Endothelial cell (in vitro differentiated cells): ENCODE measurements at places on chromosomes 5 and 9.

DNA sequence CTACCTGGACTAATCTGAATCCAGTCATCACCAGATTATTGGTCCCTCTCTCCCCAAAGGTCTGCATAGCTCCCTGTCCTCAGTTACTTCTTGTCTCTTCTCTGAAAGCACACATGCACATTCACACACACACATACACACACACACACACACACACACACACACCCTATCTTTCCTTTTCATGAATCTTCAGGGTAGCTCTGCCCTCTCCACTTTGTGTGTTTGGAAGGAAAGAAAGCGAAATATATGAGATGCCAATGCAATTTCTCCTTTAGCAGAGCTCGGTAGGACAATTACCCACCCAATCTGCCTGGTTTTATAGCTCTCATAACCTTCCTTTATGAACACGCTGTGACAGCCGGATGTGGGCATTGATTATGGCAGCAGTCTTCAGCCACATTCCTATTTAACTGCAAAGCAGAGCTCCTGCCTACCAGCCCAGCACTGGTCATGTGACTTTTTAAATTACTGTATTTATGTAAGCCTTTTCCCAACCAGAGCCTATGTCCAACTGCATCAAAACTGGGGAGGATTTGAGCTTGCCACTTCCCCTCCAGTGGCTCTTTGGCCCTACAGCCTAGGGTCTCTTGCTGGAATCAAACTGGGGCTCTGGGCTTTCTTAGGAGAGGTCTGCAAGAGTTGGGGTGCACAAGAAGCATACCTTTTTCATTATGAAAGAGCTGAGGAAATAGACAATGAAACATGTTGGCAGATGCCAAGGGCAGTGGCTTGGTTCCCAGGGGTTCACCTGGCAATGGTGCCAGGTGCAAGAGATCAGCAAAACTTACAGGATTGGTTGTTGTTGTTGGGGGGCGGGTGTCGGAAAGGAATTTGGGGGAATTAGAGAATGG is 20.8 kb upstream of the MATR3 start:
- no peak for DNase-seq

DNA sequence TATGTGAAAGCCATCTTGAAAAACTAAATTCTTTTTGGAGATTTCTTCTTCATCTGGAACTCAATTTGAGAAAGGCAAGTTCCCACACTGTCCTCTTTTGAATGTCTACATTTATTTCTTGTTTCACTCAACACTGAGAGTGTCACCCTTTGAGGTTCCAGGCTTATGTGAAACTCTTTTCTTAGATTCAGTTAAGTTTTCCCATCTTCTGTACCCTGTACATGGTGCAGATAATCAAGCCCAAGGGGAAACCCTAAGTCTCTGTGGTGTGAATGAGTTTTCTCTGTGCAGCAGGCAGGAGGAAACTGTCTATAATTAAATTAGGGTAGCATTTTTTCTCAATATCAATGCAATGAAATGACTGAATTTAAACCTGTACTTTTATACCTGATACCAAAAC is 72.3 kb upstream of the PRLR start:
- DNase-seq: no peak

- DNase-seq: no peak
Measured at GRCh38 chr5:119284031-119284430, 71.8 kb upstream of the TNFAIP8 start.

DNA sequence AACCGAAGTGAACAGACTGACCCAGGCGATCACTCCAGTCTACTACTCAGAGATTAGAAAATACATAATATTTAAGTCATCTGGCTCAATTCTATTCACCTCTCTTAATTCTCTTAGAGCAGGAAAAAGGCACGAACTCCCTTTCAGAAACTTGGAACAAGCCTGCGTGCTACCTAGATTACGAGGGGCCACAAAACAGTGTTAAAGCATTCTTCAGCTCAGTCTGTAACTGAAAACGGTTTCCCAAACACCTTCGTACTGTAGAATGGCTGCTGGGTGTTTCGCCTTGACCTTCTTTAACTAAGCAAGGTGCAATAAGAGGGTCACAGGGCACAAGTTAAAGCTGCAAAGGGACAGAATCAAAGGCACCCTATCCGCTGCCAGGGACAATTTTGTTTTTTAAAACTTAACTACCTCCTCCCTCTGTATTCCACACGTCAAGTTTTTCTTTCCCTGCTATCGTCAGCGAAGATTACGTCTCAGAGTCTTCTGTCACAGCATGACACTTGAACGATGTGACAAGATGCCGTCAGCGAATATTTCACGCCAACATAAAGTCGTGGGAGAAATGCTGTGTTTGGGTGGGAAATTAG is 687 bp downstream of the LYSMD3 start:
- no peak for DNase-seq

DNA sequence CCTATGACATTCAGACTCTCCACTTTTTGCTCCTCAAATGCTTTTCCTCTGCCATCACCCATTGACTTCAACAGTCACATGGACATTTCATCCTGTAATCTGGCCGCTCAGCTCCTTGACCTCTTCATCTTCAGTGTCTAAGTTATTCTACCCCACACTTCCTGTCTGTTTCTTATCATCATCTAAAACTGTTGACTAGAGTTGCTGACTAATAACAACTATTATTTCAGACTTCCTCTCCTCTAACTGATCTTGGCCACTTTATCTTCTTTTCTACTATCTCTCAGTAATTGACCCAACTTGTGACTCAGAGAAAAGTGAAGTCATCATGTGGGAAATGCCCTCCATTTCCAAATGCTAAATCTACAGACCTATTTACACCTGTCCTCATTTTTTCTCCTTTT is 254.7 kb upstream of the TRPC7 start:
- no peak for DNase-seq

- no peak for DNase-seq
Measured at GRCh38 chr5:142143878-142144277, 35.3 kb downstream of the NDFIP1 start.

- DNase-seq: no peak
Measured at GRCh38 chr5:149429839-149430721, 51.0 kb upstream of the IL17B start.

GRCh38 chr9:3836011-3836410 is 310.2 kb upstream of the RFX3 start:
- no peak for DNase-seq

DNA sequence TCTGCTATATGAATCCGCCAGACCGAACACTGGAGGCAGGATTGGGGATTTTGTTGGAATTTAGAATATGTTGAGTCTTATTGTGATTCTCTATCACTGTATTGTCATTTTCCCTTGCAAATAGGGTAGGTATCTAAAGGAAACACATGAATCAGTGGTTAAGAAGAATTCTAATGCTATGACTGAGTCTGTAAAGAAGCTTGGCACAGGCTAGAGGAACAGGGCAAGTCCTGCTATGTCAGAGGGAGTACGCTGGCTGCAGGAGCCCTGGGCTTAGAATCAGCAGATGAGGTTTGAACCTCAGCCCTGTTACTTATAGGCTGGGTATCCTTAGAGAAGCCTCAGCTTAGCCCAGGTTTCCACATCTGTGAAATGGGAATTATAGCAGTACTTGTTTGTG is 198.1 kb downstream of the NR3C1 start:
- no peak for DNase-seq

DNA sequence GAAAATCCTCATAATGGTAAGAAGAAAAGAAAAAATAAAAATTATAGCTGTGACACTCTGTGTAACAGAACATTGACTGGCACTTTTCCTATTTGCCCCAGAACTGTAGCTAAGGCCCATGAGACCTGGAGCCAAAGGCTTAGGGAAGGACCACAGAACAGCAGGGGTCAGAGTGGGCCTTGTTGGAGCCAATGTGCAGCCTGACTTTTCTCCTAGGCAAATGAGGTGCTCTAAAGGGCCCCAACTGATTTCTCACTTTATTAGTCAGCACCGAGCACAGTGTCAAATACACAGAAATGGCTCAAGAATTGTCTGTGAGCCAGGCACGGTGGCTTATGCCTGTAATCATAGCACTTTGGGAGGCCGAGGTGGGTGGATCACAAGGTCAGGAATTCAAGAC is 4.0 kb upstream of the MEGF9 start:
- DNase-seq: no peak

DNA sequence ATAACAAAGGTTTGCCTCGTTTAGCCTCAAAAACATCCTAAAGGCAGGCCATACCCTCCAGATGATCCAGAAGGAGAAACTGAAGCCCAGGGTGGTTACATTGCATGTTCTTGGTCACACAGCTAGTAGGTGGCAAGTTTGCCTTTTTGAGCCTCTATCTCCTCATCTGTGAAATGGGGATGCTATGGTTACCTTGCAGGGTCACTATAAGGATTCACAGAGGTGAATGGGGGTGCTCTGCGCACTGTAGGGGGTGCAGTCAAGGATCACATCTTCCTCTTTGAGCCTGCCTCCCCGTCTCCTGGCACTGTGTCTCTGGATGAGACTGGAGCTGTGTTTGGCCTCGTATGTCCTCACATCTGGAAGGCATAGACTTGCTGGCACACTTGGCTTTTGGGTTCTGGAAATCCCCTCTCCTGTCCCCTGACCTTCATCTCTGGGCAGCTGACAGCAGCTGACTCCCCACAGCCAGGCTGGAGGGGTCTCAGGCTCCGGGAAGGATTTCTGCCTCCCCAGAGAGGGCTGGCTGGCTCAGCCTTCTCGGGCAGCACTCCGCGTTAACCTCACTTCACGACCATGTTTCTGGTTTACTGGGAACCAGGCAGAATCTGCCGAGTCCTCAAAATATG is 167.7 kb downstream of the RGS3 start:
- no peak for DNase-seq

DNA sequence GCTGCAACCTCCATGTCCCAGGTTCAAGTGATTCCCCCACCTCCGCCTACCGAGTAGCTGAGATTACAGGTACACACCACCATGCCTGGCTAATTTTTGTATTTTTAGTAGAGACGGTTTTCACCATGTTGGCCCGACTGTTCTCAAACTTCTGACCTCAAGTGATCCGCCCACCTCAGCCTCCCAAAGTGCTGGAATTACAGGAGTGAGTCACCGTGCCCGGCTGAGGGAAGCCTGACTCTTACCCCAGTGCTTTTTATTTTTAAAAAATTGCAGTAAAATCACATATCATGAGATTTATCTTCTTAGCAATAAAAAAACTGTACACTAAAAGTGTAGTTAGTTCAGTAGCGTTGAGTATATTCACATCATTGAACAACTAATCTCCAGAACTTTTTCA is 105.3 kb downstream of the SLIT3 start:
- no peak for DNase-seq

GRCh38 chr5:180389252-180390101 is 36.3 kb upstream of the GFPT2 start:
- DNase-seq: no peak

DNA sequence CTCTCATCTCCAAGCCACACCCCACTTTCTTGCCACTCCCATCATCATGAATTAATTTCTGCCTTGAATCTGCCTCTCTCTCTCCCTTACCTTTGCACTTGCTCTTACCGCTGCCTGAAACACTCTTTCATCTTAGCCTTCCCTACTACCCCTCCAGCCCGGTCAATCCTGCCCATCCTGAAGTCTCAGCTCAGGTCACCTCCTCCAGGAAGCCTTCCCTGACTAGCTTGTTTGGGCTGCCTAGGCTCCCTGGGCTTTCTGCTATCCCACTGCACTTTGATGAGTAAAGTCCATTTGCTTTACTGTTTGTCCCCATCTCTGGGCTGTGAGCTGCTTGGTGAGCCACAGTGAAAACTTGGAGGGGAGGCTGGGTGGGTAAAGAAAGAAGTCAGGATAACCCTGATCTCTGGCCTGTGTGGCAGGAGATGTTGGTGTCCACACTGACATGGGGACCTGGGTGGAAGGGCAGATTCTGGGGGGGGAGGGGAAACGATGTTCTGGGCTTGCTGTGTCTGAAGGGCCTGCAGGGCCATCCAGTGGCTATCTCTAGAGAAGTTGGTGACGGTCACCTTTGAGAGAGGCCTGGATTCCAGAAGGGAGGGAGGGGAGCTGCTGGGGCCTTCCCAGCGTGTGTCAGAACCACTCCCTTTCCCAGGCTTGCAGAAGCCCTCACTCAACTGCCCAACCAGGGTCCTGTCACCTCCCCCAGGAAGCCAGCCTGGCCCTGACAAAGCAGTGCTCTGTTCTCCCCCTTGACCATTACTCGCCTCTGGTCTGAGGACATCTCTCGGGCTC is 75.0 kb upstream of the DAB2IP start:
- DNase-seq: no peak

DNA sequence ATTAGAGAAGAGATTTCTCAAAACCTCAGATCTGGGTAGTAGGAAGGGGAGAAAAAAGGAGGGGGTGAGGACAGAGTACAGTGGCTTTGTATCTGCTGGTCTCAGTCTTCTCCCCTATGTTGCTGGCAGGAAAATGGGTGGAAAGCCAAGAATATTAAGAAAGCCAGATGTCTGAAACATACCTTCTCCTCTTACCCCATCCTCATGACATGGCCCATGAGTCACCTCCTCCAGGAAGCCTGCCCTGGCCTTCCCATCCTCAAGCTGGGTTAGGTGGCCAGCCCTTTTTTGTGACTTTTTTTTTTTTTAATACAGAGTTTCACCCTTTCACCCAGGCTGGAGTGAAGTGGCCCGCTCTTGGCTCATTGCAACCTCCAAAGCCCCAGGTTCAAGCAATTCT is 61.8 kb downstream of the ABCA1 start:
- no peak for DNase-seq

DNA sequence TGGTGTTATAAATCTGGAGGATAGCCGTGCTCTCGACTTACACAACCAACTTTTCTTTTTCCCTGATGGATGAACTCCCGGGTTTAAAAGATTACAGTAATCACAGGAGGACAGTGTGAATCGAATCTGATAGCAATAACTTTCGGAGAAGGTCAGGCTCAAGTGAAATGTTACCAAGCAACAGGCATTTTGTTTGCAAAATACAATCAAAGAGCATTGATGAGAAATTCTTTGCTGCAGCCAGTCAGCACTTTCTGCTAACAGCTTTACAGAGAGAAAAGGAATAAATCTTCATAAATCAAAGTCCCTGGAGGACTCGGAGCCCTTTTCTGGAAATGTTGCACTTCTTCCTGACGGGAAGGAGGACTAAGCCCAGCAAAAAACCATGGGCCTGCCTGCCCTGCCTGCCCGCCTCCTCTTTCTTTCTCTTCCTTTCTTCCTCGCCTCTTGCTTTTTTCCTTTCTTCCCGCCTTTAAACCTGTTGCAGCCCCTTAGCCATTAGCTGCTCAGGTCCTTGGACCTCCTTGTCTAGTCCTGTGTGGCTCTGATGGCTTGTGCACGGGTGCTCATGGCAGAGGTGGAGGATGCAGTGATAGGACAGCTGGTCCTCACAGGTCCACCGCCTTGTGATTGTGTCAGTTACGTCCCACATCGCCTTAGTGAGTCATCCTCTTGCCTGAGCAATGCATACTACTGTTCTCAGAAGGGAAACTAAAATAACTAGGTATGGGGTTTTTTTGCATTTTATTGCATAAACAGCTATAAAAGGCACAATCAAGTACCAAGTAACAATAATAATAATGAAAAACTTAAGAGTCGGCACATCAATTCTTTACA is 6.2 kb downstream of the DMRT3 start:
- no peak for DNase-seq

DNA sequence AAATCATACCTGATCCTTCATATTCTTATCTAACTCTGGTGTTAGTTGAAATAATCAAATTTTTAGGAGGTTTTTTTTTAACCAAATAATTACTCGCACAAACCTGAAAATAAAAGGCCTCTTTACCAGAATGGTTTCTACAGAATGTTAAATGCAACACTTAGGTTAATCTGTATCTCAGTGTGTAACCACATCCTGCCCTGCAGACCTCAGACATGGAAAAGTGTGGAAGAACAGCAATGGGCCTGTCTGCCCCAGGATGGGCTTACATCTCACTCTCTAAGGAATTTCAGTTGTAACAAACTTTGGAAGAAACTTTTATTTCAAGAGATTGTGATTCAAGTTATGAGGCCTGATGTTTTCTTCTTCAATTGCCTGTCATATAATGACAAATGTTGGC is 32.5 kb upstream of the MIER3 start:
- DNase-seq: no peak

GRCh38 chr9:91755761-91756509 is 194.1 kb downstream of the ROR2 start:
- no peak for DNase-seq
